ENCODE measurements at places on chromosomes 16 and 17.

DNA sequence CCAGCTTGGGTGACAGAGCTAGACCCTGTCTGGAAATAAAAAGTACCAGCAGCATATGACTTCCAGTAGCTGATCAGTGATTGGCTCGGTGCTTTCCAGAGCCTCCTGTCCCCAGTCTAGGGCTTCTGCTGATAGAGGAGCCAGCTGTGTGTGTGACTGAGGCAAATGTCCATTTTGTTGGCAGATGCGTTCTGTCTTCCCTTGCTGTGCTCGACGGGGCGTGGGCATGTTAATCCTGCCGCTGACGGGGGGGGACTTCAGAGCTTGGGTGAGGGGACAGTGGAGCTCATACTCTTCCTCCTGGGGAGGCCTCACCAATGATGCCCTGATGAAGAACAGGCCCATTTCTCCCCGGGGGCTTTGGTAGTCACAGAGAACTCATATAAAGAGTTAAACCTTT is 14.6 kb downstream of the KCTD2 start:
- no peak for DNase-seq

- DNase-seq = no peak
Measured at GRCh38 chr17:37791447-37792399, 46.9 kb upstream of the HNF1B start.

- DNase-seq = no peak
Measured at GRCh38 chr16:30721167-30721566, 22.2 kb downstream of the SRCAP start.

GRCh38 chr17:73492821-73493814 is 151.1 kb downstream of the SDK2 start:
- DNase-seq = peak; percentile 39

- no peak for DNase-seq
Measured at GRCh38 chr17:50426814-50427787, 1.1 kb downstream of the ACSF2 start.

GRCh38 chr16:8194794-8195193 is 395.5 kb downstream of the TMEM114 start:
- DNase-seq = no peak

Measured in right renal cortex interstitium (tissue), 3 donors.